HCT116 (cell line): ENCODE measurements at places on chromosomes 2 and 18. TPM values are rescaled to one million over a fixed set of nuclear protein-coding genes. Genes with fewer than 3 reads are reported as not detected.

The PIAS2 gene
- total RNA-seq = 31.7 TPM

DNA sequence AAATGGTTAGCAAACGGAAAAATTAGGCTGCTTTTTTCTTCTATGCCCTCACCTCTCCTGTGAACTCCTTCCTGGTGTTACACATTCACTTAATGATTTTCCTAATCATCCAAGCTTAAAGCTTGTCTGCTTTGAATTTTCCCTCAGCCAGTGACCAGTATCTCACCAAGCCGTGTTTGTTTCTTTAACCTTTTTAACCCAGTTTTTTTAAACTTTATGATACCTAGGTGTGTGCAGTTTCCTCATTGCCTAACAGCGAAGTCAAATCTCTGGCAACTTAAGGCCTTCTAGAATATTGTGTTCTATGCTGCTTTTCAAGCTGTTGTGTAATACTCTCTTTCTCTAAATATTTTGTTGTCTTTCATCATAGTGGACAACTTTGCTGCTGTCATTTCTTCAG, 113.0 kb downstream of the PIK3C3 start:
- no peak overlapping the region for H3K4me3 ChIP-seq
- H3K27ac ChIP-seq = no peak overlapping the region
- no peaks in the 10 kb centered on the region for H3K4me1 ChIP-seq
- no peak for DNase-seq
- H3K27me3 ChIP-seq = no peaks in the 10 kb centered on the region
- 0 out of 2 replicates have a peak, but pooled peaks cover 2% of the 10 kb centered on the region for H3K36me3 ChIP-seq

DNA sequence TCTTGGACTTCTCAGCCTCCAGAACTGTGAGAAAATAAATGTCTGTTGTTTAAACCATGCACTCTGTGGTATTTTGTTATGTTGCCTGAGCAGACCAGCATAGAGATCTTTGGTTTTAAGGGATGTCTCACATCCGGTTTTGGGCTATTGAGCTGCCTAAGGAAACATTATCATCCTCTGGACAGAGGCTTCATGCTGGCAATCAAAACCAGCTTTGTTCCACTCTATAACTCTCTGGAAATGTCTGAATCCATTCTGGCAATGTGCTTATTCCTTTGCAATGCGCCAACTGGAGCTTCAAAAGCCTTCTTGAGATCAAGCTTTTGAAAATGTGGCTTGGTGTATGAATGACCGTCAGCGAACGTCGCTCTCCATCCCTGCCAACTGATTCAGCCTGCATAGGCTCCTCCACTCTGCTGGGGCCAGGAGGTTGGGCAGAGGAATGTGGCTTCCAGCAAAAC, 183.6 kb upstream of the MGAT5 start:
- peaks cover 9% of the 10 kb centered on the region; the same call in 1 of the 2 replicates for H3K27me3 ChIP-seq
- DNase-seq = no peak
- H3K36me3 ChIP-seq = no peaks in the 10 kb centered on the region
- no peaks in the 10 kb centered on the region for H3K4me1 ChIP-seq

The STAT4 gene
- 2.0 TPM for total RNA-seq

- no peaks in the 10 kb centered on the region for H3K27me3 ChIP-seq
- H3K36me3 ChIP-seq = no peaks in the 10 kb centered on the region
- no peak overlapping the region for H3K4me3 ChIP-seq
- no peak for DNase-seq
- no peak overlapping the region for H3K27ac ChIP-seq
Measured at GRCh38 chr18:27614951-27615844, 430.1 kb upstream of the CHST9 start.

GRCh38 chr18:13465124-13465446, 246.5 kb downstream of the LDLRAD4 start:
- no peaks in the 10 kb centered on the region for H3K36me3 ChIP-seq
- H3K27me3 ChIP-seq = peaks cover 6% of the 10 kb centered on the region; the same call in 1 of the 2 replicates
- no peak overlapping the region for H3K4me3 ChIP-seq
- DNase-seq = no peak

- no peak overlapping the region for H3K4me3 ChIP-seq
- H3K27ac ChIP-seq = no peak overlapping the region
- DNase-seq = no peak
- no peaks in the 10 kb centered on the region for H3K27me3 ChIP-seq
- no peaks in the 10 kb centered on the region for H3K36me3 ChIP-seq
Measured at GRCh38 chr18:61662726-61663125, 230.1 kb downstream of the RNF152 start.

The PDK1 gene
- 21.3 TPM for total RNA-seq

DNA sequence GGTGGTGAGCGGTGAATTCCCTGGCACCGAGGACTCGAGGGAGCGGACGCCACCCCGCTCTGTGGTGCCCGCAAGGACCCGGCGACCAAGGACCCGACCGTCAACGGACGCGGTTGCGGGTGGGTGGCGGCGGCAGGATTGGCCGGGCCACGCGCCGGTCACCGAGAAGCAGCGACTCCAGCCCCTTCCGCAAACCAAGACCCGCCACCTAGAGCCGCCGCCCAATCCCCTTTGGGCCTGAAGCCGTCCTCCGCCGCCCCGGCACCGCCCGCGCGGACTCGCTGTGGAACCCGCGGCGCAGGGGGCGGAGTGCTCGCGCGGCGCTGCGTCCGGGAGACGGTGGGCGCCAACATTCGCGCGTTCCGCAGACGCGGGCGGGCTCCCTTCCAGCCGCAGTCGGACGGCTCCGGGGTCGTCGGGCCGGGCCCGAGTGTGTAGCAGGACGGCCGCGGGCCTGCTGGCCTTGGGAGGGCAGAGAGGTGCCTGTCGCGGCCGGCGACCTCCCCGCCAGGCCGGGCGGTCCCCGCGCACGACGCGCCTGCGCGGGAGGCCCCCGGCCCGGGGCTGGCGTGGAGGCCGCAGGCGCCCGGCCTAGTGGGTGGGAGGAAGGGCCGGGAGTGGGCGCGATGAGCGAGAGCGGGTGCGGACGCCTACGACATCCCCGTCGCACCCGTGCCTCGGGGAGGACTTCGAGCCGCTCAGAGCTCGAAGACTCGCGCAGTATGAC, at the start of the genes FAM228B and PFN4:
Gene FAM228B, plus strand, starts transcription at position 275 of the 727 bp plus-strand sequence. CDS start 893 bp downstream, outside the sequence.
Gene PFN4, minus strand, starts transcription at position 140 of the 727 bp plus-strand sequence. CDS start 799 bp downstream, outside the sequence.
- H3K27me3 ChIP-seq = no peaks in the 10 kb centered on the region
- H3K4me1 ChIP-seq = peaks cover 15% of the 10 kb centered on the region; the same call in 1 of the 2 replicates
- H3K36me3 ChIP-seq = no peaks in the 10 kb centered on the region
- peak within 1 kb of the TSS; percentile 76 for H3K4me3 ChIP-seq
- peak within 1 kb of the TSS; percentile 76 for H3K27ac ChIP-seq

- H3K4me3 ChIP-seq = no peak overlapping the region
- H3K36me3 ChIP-seq = no peaks in the 10 kb centered on the region
- DNase-seq = no peak
Measured at GRCh38 chr2:240839152-240840143, 19.4 kb upstream of the KIF1A start.

- no peak overlapping the region; the same call in 1 of the 2 replicates for H3K4me3 ChIP-seq
- no peaks in the 10 kb centered on the region for H3K36me3 ChIP-seq
- peaks cover 39% of the 10 kb centered on the region for H3K4me1 ChIP-seq
- H3K27me3 ChIP-seq = no peaks in the 10 kb centered on the region
- DNase-seq = peak; percentile 21
- peak overlapping the region; percentile 40; the same call in 1 of the 2 replicates for H3K27ac ChIP-seq
Measured at GRCh38 chr2:71882949-71883472, 264.7 kb downstream of the CYP26B1 start.

DNA sequence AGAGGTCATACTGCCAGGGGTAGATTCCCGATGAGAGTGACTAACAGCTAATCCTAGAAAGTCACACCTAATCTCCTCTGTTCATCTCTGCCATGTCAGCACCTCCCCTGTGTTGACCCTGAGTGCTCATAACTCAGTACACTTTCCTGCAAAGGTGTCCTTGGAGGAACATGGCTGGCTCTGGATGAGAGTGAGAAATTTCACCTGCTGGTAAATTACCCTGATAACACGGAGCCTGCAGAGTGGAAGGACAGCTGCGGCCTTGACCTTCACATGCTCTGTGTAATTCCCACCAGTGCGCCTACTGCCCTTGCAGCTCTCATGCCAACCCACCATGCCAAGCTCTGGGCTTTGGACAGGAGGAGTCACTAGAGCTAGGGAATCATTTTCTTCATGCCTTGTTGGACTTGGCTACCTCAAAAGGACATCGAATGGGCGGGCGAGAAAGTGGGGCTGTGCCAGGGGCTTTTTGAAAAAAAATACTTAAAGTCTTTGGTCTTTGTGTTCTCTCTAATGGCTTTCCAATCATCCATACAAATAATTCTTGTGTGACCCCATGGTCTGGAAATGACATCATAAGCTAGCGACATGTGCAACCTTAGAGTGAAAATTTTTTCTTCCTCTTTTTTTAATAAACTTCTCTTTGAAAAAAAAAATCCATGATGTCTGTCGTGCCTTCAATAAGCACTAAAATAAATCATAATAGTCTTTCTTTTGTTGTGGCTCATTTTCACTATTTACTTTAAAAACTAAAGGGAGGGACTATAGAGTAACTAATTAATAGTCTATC, 319.9 kb downstream of the MYCN start:
- no peaks in the 10 kb centered on the region for H3K4me1 ChIP-seq
- H3K4me3 ChIP-seq = no peak overlapping the region
- H3K36me3 ChIP-seq = no peaks in the 10 kb centered on the region
- peaks cover 9% of the 10 kb centered on the region; the same call in 1 of the 2 replicates for H3K27me3 ChIP-seq
- no peak for DNase-seq

- H3K4me1 ChIP-seq = peaks cover 6% of the 10 kb centered on the region; the same call in 1 of the 2 replicates
- H3K4me3 ChIP-seq = no peak overlapping the region
- no peaks in the 10 kb centered on the region for H3K27me3 ChIP-seq
- peaks cover 3% of the 10 kb centered on the region; the same call in 1 of the 2 replicates for H3K36me3 ChIP-seq
- no peak for DNase-seq
Measured at GRCh38 chr2:30164131-30164925, 17.5 kb downstream of the YPEL5 start.

DNA sequence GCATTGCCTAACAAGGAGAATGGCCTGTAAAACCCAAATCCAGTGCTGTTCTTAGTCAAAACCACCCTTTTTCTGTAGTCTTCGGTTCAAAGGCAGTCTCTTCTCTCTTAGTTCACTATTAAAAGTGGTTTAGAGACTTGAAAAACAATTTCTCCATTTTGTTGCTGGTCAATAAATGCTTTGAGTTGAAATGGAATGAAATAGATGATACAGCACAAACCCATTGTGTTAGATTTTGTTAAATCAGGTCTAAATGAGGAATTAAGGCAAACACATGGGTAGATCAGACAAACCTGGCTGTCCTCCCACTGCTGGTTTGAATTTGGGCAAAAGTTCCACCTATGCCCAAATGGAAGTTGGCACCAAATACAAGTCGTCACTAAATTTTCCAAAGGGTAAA, 150.1 kb upstream of the SERTAD2 start:
- H3K4me3 ChIP-seq = no peak overlapping the region
- no peaks in the 10 kb centered on the region for H3K36me3 ChIP-seq
- peaks cover 43% of the 10 kb centered on the region for H3K4me1 ChIP-seq
- H3K27ac ChIP-seq = no peak overlapping the region
- no peak for DNase-seq

DNA sequence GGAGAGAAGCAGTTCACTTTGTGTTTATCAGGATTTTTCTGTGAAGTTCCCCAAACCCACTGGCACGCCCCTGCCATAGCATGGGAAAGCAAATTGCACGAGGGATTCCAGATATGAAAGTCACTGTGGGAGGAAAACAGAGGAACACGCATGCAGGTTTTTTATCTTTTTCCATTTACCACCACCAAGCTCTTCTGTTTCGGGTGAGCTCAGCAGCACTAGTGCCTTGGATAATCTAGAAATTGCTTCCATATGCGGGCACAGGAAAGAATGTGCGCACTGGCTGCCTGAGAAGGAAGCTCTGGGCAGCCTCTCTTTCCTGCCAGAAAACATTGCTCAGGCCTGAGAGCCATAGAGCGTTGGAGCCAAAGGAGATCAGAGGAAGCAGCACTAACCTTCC, 65.9 kb upstream of the WIPF1 start:
- H3K27ac ChIP-seq = no peak overlapping the region
- no peaks in the 10 kb centered on the region for H3K36me3 ChIP-seq
- no peak overlapping the region for H3K4me3 ChIP-seq
- H3K27me3 ChIP-seq = no peaks in the 10 kb centered on the region
- no peak for DNase-seq

The SLC30A3 gene
- 20.5 TPM for total RNA-seq

DNA sequence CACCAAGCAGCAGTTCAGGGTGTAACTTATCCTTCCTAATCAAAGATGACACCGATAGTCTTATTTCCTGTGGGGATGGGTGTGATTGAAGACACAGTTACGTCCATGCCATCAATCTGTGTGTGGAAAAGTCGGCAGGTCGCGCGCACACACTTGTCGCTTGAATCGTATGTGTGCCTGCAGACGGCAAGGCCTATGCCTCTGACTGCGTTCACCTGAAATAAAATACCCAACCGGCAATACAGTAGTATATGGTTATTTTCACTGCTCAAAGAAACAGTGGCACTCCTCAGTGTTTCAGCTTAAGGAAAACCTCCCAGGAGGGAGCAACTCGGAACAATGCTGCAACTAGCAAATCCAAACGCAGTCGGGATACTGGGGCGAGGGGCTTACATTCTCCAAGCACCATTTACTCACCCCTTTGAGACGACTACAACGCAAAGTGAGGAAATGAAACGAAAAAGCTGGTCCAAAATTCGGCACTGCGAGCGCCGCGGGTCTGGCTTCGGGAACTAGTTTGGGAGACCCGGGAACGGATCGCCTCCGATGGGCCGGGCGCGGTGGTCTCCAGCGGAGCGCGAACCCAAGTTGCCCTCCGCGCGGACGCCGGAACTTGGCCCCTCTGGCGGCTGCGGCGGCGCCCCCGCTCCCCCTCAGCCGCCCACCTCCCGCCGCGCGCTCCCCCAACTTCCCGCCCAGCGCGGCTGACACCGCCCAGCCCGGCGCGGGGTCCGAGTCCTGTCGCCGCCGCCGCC, 675 bp downstream of the PRKD3 start:
- no peak for DNase-seq
- peaks cover 22% of the 10 kb centered on the region for H3K4me1 ChIP-seq
- no peaks in the 10 kb centered on the region for H3K36me3 ChIP-seq

DNA sequence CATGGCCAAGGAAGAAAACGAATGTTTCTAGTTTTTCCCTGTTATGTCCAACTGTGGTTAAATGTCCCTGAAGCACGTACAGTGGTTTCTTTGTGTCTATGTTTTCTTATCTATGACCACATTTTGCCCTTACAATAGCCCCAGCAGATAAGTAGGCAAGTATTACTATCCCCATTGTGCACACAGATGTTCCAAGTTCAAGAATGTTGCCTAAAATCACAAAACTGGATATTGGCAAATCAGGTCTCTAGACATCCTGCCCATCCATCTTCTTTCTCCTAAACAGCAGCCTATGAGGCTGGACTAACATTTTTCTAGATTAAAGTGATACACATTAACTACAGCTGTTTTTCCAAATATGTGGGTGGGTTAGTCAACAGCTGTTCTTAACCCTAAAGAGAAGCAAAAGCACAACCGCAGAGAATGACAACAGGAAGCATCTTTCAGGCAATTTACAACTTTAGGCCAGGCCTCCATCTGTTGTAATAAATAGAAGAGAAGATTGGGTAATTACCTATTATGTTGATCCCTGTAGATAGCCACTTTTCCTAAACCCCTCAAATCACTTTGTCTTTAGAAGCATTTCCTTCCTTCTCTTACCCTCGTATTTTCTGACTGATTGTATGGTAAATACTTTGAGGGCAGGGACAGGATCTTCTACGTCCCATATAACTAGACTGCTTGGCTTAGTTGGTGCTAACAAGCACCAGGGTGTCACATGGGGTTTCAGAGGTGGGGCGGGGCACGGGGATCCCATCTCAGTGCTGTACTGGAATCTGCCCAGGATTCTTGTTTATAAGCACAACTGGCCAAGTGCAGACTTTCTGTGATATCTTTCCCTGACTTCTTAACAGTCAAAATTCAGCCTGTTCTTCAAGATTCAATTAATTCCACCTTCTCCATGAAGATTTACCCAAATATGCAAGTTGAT, 132.1 kb upstream of the SETBP1 start:
- H3K4me1 ChIP-seq = no peaks in the 10 kb centered on the region
- no peaks in the 10 kb centered on the region for H3K27me3 ChIP-seq
- DNase-seq = no peak
- no peak overlapping the region for H3K4me3 ChIP-seq
